ENCODE measurements at places on chromosomes 3 and 15. TPM values are rescaled to one million over a fixed set of nuclear protein-coding genes. Genes with fewer than 3 reads are reported as not detected.
A peak's percentile ranks its signal among the peaks of the same experiment; 100 is the strongest.

Gene C3orf85
- not detected for total RNA-seq

Gene SOX14
- total RNA-seq: not detected

DNA sequence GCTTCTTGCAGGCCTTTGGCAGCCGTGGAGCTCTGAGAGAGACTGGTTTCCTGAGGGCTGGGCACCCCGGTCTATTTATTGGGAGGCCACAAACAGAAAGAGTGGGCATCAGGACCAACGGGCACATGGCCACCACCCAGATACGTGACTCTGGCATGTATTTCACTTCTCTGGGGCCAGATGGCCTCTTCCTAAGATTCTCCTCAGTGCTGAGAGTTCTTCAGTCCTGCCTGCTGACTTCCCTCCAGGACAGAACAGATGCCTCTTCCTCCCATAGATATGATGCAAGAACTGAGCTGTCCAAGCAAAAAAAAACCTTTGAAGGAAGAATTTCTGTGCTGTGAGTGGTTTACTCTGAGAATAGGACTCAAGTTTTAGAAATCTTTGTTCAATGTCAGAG, 107.7 kb downstream of the IGF2BP2 start:
- no peak for DNase-seq
- no peak overlapping the region for H3K27ac ChIP-seq
- no peaks in the 10 kb centered on the region for H3K36me3 ChIP-seq
- H3K27me3 ChIP-seq: no peaks in the 10 kb centered on the region

DNA sequence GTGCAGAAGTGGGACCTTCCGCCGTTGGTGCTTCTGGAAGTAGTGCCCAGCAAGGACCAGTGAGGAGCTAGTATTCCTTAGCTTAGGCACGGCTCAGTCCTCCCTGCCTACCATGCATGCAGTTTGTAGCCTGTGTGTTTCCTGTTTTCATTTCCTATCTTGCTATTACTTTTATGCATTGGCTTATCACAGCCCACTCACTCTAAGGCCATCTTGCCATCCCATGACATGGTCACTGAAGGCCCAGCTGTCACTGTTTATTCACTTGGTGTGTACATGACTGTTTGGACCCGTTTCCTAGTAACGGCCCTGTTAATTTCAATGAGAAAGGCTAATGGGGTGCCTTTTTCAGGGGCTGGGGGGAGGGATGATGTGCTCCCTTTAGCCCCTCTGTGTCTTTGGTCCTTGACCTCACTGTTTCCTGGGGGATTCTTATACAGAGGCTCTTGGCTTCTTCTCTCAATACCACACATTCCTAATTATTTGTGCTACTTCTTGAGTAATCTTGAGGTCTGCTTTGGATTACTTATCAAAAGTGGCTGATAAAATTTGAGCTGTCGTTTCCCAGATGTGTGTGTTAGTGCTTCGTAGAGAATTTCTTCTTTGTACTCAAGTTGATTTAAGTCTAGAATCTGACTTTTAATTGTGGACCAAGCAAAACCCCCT, 24.5 kb upstream of the TRAK1 start:
- no peaks in the 10 kb centered on the region for H3K36me3 ChIP-seq
- H3K27me3 ChIP-seq: no peaks in the 10 kb centered on the region
- H3K4me3 ChIP-seq: no peak overlapping the region
- H3K4me1 ChIP-seq: no peaks in the 10 kb centered on the region
- H3K27ac ChIP-seq: peak overlapping the region; percentile 68

GRCh38 chr3:45398178-45398577, 9.8 kb downstream of the LARS2 start:
- H3K4me1 ChIP-seq: no peaks in the 10 kb centered on the region
- H3K27ac ChIP-seq: no peak overlapping the region
- H3K27me3 ChIP-seq: no peaks in the 10 kb centered on the region
- no peak for DNase-seq
- no peak overlapping the region for H3K4me3 ChIP-seq
- peaks cover 4% of the 10 kb centered on the region for H3K36me3 ChIP-seq

- H3K36me3 ChIP-seq: no peaks in the 10 kb centered on the region
- no peak overlapping the region for H3K4me3 ChIP-seq
- H3K27ac ChIP-seq: no peak overlapping the region
- DNase-seq: no peak
- no peaks in the 10 kb centered on the region for H3K27me3 ChIP-seq
These were observed 23.3 kb downstream of the SCN5A start for GRCh38 chr3:38626171-38626570.

DNA sequence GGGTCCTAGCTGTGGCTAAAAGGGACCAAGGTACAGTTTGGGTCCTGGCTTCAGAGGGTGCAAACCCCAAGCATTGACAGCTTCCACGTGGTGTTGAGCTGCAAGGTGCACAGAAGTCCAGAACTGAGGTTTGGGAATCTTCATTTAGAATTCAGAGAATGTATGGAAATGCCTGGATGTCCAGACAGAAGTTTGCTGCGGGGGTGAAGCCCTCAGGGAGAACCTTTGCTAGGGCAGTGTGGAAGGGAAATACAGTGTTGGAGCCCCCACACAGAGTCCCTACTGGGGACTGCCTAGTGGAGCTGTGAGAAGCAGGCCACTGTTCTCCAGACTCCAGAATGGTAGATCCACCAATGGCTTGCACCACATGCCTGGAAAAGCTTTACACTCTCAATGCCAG, 17.9 kb downstream of the RNF13 start:
- no peak overlapping the region for H3K27ac ChIP-seq
- H3K36me3 ChIP-seq: no peaks in the 10 kb centered on the region
- DNase-seq: no peak
- no peaks in the 10 kb centered on the region for H3K4me1 ChIP-seq
- no peaks in the 10 kb centered on the region for H3K27me3 ChIP-seq

DNA sequence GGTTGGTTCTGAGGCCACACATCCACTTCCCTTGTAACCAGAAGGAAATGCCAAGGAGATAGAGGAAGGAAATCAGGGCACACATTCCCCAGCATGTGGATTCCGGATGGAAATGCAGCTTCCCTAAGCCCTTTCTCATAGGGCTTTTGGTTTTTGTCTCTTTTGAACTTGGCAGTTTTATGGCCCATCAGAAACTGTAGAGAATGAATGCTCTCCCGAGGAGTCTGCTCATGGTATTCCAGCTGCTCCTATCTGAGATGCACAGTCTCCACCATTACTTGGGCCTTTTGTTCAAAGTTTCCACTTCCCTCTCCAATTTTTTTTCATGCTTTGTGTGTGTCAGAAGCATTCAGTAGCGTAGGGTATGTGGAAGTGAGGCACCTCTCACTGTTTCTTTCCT, 21.2 kb downstream of the XYLB start:
- H3K27me3 ChIP-seq: no peaks in the 10 kb centered on the region
- H3K4me3 ChIP-seq: no peak overlapping the region
- no peak for DNase-seq

DNA sequence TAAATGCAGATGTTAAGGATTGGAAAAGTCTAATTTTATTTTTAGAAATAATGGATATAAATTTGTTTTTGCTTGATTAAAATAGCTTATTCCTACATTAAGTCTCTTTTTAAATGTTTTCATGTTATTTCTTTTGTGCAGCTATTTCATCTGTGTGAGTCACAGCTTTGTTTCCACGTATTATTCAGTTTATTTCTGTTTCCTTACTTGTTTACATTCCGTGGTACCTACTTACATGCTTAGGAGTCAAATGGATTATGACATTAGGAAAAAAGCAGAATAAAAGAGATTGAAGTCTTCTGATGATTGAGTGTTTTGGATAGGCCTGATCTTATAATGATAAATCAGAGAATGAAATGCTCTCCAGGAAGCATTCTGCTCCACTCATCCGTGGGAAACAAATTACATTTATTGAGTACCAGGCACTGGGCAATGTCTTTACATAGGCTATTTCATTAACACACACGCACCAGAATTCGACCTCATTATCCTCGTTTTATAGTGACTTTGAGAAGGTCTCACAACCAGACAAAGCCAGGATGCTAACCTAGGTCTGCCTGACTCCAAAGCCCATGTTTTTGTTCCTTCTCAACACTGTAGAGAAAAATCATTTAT, 38.1 kb upstream of the RASA2 start:
- no peaks in the 10 kb centered on the region for H3K27me3 ChIP-seq
- DNase-seq: no peak
- no peak overlapping the region for H3K4me3 ChIP-seq
- H3K4me1 ChIP-seq: no peaks in the 10 kb centered on the region
- peaks cover 4% of the 10 kb centered on the region for H3K36me3 ChIP-seq

DNA sequence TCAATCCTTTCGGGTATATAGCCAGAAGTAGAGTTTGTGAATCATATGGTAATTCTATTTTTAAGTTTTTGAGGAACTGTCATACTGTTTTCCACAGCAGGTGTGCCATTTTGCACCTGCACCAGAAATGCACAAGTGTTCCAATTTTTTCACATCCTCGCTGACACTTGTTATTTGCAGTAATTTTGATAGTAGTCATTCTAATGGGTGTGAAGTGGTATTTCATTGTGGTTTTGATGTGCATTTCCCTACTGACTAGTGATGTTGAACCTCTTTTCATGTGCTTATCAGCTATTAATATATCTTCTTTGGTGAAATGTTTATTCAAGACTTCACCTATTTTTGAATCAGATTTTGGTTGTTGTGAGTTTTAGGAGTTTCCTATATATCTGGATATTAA, 29.1 kb downstream of the GRM2 start:
- H3K27me3 ChIP-seq: no peaks in the 10 kb centered on the region
- H3K36me3 ChIP-seq: no peaks in the 10 kb centered on the region
- H3K4me3 ChIP-seq: no peak overlapping the region
- no peaks in the 10 kb centered on the region for H3K4me1 ChIP-seq
- no peak overlapping the region for H3K27ac ChIP-seq

DNA sequence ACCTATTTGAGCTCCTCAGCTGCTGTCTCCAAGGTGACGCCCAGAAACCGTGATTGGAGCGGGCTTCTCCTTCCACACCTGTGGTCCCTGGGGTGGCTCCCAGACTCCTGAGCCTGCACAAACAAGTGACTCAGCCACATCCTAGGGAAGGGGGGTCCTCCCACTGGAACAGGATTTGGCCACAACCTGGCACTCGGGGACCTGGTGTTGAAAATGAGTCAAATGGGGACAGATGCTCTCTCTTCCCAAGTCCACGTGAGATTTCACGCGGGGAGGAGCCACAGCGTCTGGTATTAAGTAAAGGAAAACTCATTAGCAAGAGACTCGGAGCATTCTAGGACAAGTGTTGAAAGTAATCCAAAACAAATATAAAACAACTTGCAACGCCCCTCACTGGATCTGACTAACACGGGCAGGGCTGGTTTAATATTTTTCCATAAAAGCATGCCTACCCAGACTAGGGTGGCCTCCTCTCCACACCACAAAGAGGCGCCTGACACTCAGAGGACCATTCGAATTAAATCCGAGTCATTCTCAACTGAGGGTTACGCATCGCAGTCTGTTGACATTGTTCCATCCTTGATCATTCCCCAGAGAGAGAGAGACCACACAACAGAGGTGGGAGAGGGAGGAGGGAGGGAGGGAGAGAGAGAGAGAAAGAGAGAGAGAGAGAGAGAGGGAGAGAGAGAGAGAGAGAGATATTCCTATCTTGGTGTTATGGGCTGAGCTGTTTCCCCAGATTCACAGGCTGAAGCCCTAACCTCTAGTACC, 74.4 kb downstream of the MGLL start:
- H3K4me1 ChIP-seq: no peaks in the 10 kb centered on the region
- no peak overlapping the region for H3K4me3 ChIP-seq
- peak; percentile 83 for DNase-seq
- no peaks in the 10 kb centered on the region for H3K27me3 ChIP-seq

DNA sequence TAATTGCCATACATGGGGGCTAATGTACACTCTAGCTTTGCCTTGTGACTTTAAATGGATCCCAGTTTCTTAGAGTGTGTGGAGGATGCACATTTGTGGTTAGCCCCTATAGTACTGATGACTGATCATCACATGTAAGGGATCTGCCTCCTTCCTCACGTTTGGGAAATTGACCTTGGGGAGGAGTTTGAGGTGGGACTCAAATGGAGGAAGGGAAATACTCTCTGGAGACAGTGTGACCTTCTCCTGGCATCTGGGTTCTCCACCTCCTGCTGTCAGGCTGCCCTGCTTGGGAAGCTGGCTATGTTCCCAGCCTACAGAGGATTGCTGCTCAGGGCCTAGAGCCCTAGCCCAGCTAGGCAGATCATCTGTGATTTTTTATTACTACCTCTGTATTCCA, 48.7 kb downstream of the PPM1L start:
- no peaks in the 10 kb centered on the region for H3K36me3 ChIP-seq
- H3K4me1 ChIP-seq: peaks cover 10% of the 10 kb centered on the region
- H3K27ac ChIP-seq: no peak overlapping the region
- no peaks in the 10 kb centered on the region for H3K27me3 ChIP-seq

DNA sequence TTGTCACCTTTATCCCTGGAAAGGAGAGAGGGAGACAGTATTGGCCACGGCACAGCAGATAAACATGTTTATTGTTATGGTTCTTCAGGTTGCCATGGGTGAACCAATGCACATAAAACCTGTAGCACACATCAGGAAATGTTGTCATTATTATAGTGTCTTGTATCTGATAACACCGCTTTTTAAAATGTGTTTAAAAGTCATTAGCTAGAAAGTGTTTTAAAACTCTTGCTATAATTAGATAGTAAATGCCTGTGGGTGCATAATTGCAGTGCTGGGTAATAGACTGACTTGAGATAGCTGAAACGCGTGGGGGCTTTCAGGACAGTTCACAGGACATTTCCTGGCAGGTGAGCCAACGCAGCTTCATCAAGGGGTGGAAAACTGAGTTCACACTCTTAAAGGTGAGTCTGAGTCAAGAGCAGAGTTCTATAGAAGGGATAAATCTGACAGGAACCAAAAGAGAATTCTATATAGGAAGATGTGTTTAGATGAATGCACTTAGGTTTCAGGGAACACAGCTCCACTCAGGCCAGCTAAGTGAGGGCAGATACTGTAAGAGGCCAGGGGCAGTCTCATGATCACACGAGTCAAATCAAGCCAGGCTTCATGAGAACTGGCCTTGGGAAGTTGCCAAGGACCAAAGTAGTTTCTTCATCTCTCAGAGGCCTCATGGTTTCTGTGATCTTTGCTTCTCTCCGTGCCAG, 35.6 kb upstream of the PPP4R2 start:
- no peaks in the 10 kb centered on the region for H3K27me3 ChIP-seq
- no peaks in the 10 kb centered on the region for H3K4me1 ChIP-seq
- H3K4me3 ChIP-seq: no peak overlapping the region
- DNase-seq: no peak
- peaks cover 4% of the 10 kb centered on the region for H3K36me3 ChIP-seq
- H3K27ac ChIP-seq: no peak overlapping the region
